M059J (cell line): ENCODE measurements at places on chromosomes 7 and 10. TPM values are rescaled to one million over a fixed set of nuclear protein-coding genes. Genes with fewer than 3 reads are reported as not detected.

The CHN2 gene
- total RNA-seq = not detected in 2 replicates

The PNLIP gene
- not detected in 2 replicates for total RNA-seq

The METTL2B gene
- 31.3 and 36.0 TPM in 2 replicates for total RNA-seq

The TMEM225B gene
- 0.20 and 0.62 TPM in 2 replicates for total RNA-seq

The C10orf62 gene
- total RNA-seq = not detected in 2 replicates

The HMX3 gene
- not detected in 2 replicates for total RNA-seq

The PPP1R17 gene
- not detected in 2 replicates for total RNA-seq

The FKBP14 gene
- total RNA-seq = 30.1 and 39.8 TPM in 2 replicates

The HIPK2 gene
- 12.1 and 18.3 TPM in 2 replicates for total RNA-seq

The MEOX2 gene
- not detected in 2 replicates for total RNA-seq

The ADCY1 gene
- total RNA-seq = 2.5 and 4.0 TPM in 2 replicates

The GJC3 gene
- not detected in 2 replicates for total RNA-seq

The SYT15B gene
- 0.05 TPM in 1 of 2 replicates, not detected in the other for total RNA-seq

The OR6B1 gene
- total RNA-seq = not detected in 2 replicates

The CDNF gene
- total RNA-seq = not detected in 2 replicates

The PRSS2 gene
- total RNA-seq = not detected in 2 replicates

The EPHB6 gene
- 0.02 TPM in 1 of 2 replicates, not detected in the other for total RNA-seq

The ARHGEF35 gene
- not detected in 2 replicates for total RNA-seq

The DOCK4 gene
- 5.0 and 7.7 TPM in 2 replicates for total RNA-seq

The ABCB1 gene
- total RNA-seq = 5.3 and 5.6 TPM in 2 replicates

The GATA3 gene
- 2.3 and 3.3 TPM in 2 replicates for total RNA-seq

The LRIT1 gene
- not detected in 2 replicates for total RNA-seq

The STAMBPL1 gene
- 18.2 and 22.8 TPM in 2 replicates for total RNA-seq

The PRR15 gene
- 0.17 TPM in 1 of 2 replicates, not detected in the other for total RNA-seq

The VWC2 gene
- under 0.01 TPM in 1 of 2 replicates, not detected in the other for total RNA-seq

The ERVW-1 gene
- total RNA-seq = 0.02 TPM in 1 of 2 replicates, not detected in the other

The CAMK2B gene
- total RNA-seq = 0.49 TPM in 1 of 2 replicates, not detected in the other

The CFAP70 gene
- not detected in 2 replicates for total RNA-seq

The CD36 gene
- 2.0 and 9.4 TPM in 2 replicates for total RNA-seq

The SPDYE16 gene
- 0.17 and 0.22 TPM in 2 replicates for total RNA-seq

The GNAT3 gene
- total RNA-seq = 0.12 and 1.6 TPM in 2 replicates

The TAF3 gene
- 0.79 and 2.1 TPM in 2 replicates for total RNA-seq

The OR13A1 gene
- total RNA-seq = 0.15 TPM in 1 of 2 replicates, not detected in the other

The ACSL5 gene
- 17.6 and 25.5 TPM in 2 replicates for total RNA-seq

The SPDYE2B gene
- total RNA-seq = not detected in 2 replicates

The LANCL2 gene
- total RNA-seq = 12.7 and 32.8 TPM in 2 replicates

The VSIR gene
- 5.3 and 17.1 TPM in 2 replicates for total RNA-seq

The SMC3 gene
- total RNA-seq = 30.1 and 39.3 TPM in 2 replicates
